Eye (tissue), 1 donor: ENCODE measurements at places on chromosomes 5 and 9.

- no peak for DNase-seq
Observed at GRCh38 chr5:154205441-154206117, 15.0 kb downstream of the GALNT10 start.

- DNase-seq, result no peak
Observed at GRCh38 chr5:127943061-127943371, 140.6 kb upstream of the SLC12A2 start.

GRCh38 chr5:124180299-124180874 is 566.1 kb downstream of the ZNF608 start:
- DNase-seq, result no peak

- DNase-seq, result no peak
Observed at GRCh38 chr5:170640731-170641588, 137.1 kb downstream of the KCNIP1 start.

DNA sequence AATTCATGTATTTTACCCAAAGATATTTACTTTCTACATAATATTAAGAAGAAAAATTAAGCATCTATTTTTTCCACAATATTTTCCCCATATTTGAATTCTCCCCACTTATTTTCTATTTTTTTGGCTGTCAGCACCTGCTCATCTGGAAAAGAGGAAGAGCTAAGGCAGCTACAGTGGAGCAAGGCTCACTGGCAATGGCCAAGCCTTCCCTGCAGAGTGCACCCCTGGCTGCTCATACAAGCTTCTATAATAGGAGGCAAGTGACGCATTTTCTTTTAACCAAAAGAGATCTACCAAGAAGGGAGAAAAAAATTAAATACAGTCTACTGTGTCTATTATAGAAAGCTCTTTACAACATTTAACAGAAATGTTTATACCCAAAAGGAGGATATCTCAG is 72.5 kb downstream of the AUH start:
- no peak for DNase-seq

DNA sequence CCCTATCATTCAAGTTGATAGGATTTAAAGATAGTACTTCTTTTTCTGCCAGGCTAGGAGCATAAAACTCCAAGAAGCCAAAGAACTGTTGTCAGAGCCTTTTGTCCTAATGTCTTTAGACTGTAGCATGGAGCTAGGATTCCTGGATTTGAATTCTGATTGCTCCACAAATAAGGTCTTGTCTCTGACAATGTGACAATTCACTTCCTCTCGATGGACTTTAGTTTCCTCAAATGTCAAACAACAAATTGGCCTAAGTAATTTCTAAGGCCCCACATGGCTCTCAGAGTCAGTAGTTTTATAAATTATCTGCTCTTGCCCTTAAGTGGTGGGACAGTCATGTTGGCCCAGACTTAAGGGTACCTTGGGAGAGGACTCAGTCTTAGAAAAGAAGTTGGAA is 36.7 kb downstream of the RFK start:
- DNase-seq, result no peak

DNA sequence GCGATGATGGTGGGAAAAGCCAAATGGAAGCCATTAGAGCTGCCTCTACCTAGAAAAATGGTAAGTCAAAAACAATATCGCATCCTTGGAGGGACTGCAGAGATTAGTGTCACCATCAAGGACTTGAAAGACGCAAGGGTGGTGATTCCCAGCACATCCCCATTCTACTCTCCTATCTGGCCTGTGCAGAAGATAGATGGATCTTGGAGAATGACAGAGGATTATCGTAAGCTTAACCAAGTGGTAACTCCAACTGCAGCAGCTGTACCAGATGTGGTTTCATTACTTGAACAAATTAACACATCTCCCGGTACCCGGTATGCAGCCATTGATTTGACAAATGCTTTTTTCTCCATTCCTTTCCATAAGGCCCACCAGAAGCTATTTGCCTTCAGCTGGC is 23.8 kb downstream of the ERP44 start:
- no peak for DNase-seq

GRCh38 chr9:129696944-129697655 is 31.7 kb downstream of the PRRX2 start:
- DNase-seq, result peak; percentile 74

GRCh38 chr5:377326-377981 is 55.9 kb downstream of the AHRR start:
- no peak for DNase-seq

DNA sequence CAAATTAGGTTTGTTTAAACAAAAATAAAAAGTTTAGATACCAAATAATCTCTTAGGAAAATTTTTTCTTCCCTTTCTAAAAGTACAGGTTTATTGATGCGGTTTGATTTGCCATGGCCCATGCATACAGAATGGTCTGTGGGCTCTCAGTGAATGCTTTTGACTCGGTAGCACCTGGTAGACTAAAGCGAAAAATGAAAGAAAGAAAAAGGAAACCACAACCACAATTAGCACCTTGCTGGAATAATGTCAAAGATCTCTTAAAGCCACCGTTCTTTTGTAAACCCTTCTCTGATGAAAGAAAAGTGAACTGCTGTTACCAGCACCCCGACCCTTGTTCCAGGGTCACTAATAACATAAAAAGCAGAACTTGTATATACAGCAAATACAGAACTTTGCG is 157.9 kb downstream of the NFIB start:
- DNase-seq, result no peak

GRCh38 chr9:70601000-70601951 is 186.8 kb upstream of the KLF9 start:
- DNase-seq, result peak; percentile 81

DNA sequence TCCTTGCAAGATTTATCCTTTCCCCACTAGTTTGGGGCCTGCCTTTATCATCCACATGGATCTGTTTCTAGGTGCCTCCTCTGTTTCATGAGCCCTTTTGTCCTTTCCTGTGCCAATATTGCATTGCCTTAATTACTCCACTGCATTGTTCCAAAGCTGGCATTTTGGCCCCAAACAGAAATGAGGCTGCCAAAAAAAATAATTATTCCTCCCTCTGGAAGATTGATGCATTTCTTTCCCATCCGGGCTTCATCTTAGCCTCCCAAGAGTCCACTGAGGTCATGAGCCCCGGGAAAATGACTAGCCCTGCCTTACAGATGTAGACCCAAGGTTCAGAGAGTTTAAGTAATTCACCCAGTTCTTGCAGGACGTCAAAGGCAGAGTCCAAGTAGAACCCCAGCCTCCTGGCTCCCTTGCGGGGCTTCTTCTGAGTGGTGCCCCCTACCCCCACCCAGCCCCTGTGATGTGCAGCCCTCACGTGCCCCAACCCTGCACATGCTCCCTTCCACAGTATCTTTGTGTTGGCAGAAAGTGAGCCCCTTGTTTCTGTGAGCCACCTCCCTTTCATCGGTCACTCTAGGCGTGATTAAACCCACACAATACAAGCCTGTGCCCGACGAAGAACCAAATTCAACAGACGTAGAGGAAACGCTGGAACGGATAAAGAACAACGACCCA is 62.1 kb downstream of the TMOD1 start:
- DNase-seq, result no peak

DNA sequence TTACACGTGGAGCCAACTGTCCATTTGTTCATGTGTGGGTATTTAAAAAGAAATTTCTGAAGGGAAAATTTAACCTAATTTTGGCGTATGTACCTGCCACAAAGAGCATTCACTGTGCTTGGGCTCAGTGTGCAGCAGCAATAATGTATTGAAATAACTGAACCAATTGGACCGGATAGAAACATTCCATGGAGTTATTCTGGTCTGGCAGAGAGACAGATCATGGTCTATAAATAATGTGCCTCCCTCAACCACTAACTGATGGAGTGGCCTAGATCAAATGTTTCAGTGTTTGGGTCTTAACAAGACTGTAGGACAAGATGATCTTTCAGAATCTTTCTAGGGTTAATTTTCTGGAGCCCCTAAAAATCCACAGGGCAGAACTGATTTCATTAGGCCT is 469.7 kb downstream of the PRELID2 start:
- no peak for DNase-seq

- no peak for DNase-seq
Observed at GRCh38 chr5:33059081-33059480, 348.0 kb downstream of the NPR3 start.

- DNase-seq, result no peak
Observed at GRCh38 chr9:135588371-135588770, 26.8 kb downstream of the PAEP start.

GRCh38 chr5:107472620-107473064 is 198.1 kb downstream of the EFNA5 start:
- DNase-seq, result no peak

DNA sequence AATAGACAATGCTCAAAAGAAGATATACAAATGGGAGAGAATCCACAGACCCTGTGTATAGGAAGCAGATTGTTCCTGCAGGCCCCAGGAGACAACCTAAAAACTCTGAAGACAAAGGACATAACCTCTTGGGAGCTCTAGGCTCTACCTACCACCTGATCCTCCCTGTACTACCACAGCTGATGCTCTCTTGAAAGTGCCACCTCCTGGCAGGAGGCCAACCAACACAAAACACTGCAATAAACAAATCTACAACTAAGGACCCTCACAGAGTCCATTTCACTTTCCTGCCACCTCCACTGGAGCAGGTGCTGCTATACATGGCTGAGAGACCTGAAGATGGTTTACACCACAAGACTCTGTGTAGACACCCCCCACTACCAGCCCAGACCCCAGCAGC is 49.0 kb downstream of the STARD4 start:
- DNase-seq, result peak; percentile 38

DNA sequence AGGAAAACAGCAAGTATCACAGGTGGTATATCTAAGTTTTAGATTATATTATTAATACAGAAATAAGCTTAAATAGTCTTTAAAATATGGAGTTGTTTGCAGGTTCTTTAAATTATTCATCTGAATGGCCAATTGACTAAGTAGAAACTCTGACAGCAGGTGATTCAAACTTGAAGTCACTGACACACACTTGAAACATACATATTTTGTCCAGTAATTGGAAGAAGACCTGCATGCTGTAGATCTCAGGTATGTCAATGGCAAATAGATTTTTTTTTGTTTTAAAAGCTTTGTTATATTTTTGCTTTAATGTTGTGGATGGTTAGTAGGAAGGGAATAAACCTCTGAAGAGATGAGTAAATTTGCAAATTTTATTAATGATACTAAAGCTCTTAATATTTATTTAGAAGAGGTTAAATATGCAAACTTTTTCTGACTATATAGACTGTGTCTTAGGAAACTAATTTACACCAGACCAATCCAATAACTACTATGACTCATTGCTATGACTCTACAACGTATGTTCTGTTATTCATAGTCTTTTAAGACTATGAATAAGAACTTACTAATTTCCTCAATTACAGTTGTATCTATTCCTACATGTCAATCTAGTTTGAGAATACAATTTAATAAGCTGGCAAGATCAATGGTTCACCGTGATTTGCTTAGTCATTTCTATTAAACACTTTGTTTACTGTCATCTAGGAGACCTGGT is 53.9 kb upstream of the RORB start:
- DNase-seq, result no peak

DNA sequence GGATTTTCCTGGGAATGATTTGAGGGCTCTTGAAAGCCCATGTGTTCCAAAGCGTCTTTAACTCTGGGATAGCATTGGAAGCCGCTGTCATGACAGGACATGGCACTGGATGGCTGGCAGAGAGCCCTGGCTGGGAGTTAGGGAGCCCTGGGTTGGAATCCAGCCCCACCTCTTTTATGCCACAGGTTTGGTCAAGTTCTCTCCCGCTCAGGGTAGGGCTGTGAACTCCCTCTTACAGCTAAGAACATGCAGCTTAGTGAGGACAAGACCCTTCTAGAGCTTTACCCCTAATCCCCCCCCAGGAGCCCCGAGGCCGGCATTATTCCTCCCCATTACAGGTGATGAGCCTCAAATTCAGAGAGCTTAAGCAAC is 37.2 kb downstream of the OLFML2A start:
- no peak for DNase-seq
